ENCODE measurements at places on chromosomes 12 and 14.

DNA sequence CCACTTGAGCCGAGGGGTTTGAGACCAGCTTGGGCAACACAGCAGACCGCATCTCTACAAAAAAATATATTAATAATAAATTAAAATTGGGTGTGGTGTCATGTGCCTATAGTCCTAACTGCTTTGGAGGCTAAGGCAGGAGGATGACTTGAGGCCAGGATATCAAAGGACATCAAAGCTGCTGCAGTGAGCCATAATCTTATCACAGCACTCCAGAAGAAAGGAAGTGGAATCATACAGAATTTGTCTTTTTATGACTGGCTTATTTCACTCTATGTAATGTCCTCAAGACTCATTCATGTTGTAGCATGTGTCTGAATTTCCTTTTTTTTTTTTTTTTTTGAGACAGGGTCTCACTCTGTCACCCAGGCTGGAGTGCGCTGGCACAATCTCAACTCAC is 43.9 kb upstream of the NUDT4 start:
- DNase-seq: no peak

GRCh38 chr14:58587271-58587670 is 50.5 kb upstream of the DACT1 start:
- DNase-seq: peak; percentile 33

DNA sequence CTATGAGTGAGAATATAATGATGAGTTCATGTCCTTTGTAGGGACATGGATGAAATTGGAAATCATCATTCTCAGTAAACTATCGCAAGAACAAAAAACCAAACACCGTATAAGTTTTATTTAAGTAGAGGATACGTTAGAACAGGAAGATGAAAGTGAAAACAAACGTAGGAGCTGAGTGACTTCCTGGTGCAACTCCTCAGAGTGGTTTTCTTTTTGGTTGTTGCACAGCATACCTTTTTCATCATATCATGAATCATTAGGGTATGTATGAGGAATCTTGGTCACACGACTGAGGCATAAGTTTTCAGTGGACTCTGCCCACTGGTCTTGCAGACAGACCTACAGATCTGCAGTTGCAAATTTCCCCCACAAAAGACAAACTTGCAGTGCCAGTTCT is 199.0 kb downstream of the LRFN5 start:
- no peak for DNase-seq

DNA sequence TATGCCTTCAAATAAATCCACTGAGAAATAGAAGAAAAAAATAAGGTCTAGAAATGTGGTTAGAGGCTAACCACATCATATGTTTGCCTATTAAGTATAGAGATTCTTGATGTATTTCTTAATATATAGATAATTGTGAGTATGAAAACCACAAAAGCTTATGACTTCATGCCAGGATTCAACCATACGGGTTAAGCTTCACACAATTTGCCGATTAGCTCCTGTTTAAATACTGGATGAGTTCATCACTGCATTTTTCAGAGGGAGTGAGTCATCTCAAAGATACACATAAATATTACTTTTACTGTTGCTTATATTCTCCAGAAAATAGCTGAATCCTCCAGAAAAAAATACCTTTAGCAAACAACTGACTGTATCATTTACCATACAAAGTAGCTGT is 79.6 kb downstream of the RPL10L start:
- DNase-seq: no peak

GRCh38 chr12:110556705-110557104 is 26.4 kb downstream of the PPTC7 start:
- no peak for DNase-seq

- peak; percentile 12 for DNase-seq
Observed at GRCh38 chr14:77970646-77971045, 170.7 kb downstream of the ADCK1 start.

- DNase-seq: peak; percentile 80
Observed at GRCh38 chr14:77024171-77024691, 4.3 kb downstream of the IRF2BPL start.

GRCh38 chr14:61233436-61233956 is 47.6 kb downstream of the TMEM30B start:
- no peak for DNase-seq

DNA sequence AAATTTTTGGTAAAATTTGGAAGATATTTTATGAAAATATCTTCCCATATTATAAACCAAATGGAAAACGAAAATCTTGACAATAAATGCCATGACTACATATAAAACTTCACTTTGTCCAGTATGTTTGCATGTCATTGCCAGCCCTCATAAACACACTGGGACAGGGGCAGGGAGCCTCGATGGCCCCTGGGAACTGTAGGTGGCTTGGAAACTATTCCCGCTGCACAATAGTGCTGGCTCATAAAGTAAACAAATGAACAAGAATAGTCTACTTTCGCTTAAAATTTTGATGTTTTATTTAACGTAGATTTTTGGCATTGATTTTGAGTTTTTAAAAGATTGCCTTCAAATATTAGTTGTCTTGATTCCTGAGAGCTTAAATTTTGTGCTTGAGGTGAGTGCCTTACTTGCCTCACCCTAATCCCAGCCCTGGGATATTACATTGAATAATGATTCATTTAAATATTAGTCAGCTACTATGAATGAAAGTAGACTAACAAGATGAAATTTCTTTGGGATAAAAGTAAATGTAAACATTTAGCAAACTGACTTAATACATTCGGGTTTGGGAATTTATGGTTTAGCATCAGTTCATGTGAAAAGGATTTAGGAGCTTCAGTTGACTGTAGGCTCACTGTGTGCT is 74.0 kb upstream of the PKP2 start:
- no peak for DNase-seq

GRCh38 chr12:14664434-14665023 is 31.9 kb downstream of the GUCY2C start:
- DNase-seq: peak; percentile 16

- peak; percentile 89 for DNase-seq
Observed at GRCh38 chr14:51653079-51653774, 1.5 kb downstream of the FRMD6 start.

DNA sequence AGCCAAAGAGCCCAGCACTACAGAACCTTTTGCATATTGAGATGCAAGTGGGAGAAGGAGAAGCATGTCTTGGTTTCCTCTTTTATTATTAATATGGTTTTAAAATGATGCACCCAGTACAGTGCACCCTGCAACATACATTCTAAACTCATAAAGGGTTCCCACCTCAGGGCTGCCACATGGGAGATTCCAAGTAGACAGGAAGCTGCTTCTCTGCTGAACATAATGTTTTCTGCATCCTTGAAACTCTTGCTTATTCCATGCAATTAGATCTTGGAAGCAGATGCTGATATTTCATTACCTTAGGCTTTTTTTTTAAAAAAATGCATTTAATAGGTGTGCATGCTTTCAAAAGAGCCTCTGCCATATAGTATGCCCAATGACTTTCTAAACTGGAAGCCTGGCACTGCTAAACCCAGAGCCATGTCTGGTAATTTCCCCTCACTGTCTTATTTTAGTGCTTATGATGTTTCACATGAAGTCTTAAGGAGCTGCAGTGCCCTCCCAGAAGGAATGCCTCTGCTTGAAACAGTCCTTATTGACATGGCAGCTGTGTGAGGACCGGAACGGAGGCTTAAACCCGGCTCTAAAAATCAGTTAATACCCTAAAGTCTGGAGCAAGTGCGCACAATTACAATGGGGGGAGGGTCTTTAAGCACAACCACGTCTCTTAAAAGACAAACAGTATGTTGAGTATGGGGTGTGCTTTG is 2.0 kb upstream of the SIX1 start:
- no peak for DNase-seq

DNA sequence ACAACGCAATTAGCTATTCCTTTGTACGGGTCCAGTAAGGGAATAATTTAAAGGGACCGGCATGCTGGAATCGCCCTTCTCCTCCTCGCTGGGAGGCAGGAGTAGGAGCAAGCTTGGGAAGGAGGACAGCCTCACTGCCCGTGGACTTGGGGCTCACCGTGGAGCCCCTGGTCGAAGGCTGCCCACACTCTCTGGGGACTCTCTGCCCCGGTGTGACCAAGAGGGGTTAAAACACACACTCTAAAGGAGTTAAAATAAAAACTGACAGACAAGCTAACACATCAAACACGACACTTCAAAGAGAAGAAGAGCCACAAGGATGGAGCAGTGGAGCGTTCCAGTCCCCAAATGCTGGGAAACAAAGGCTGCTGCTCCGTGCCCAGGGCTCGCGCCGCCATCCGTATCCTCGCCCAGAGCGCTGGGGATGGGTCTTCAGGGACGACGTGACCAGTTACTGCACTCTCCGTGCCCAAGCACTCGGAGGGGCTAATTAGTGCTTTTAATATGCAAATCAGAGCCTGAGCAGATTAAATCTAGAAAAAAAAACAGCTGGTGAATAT is 123.3 kb downstream of the PAPOLA start:
- DNase-seq: no peak

GRCh38 chr12:50633955-50634354 is 129.2 kb downstream of the DIP2B start:
- peak; percentile 93 for DNase-seq

GRCh38 chr14:97056086-97056485 is 258.9 kb downstream of the VRK1 start:
- DNase-seq: no peak

- DNase-seq: no peak
Observed at GRCh38 chr14:100289916-100290606, 16.2 kb downstream of the SLC25A29 start.

DNA sequence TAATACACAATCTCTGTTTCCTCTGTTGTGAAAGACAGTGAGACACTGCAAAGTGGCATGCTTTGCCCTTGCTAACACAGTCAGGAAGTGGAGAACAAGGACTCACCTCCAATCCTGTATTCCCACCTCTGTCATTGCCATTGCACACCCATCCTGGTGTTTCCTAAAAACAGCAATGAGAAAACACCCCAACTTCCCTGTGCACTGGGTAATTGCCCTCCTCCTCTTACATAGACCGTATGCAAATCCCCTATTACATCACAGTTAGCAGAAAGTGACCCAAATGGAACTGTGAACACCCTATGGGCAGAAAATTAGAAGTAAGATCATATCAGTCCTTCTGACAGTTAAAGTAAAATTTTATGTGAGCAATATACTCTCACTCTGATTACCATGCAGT is 355.5 kb downstream of the BCL11B start:
- no peak for DNase-seq

- DNase-seq: peak; percentile 1
Observed at GRCh38 chr12:125944446-125944845, 879.2 kb downstream of the AACS start.

DNA sequence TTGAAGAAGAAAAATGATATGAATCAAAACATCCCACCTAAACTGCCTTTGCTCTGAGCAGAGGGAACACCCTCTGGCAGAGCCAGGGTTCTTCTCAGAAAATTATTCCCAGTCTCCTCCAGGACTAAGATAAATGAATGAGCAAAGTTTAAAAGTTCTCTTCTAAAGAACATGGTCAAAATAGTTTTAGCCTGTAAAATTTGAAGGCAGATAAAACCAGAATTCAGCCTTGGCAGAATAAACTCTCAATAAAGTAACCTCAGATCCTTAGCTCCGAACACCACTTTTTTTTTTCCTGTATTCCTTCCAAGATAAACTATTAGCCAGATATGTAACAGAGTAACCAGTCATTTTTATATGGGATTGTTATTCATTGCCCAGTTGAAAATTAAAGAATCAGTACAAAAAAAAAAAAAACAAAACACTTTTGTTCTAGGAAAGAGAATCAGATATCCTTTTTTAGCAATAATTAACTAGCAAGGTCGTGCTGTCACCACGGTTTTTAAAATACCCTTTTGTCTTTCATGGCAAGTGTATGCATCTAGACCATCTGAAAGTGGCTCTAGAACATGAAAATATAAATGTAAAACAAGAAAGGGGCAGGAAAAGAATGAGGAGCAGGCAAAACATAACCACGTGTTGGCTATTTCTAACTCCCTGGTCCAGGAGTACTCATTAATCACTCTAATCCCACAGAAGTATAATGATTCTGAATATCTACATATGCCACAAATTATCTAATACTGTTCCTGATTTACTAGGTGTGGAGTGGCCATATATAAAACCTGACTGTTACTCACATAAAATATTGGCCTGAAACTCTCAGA is 60.8 kb downstream of the CAPZA3 start:
- DNase-seq: peak; percentile 34

GRCh38 chr12:66409195-66409871 is 107.0 kb downstream of the HELB start:
- peak; percentile 52 for DNase-seq

DNA sequence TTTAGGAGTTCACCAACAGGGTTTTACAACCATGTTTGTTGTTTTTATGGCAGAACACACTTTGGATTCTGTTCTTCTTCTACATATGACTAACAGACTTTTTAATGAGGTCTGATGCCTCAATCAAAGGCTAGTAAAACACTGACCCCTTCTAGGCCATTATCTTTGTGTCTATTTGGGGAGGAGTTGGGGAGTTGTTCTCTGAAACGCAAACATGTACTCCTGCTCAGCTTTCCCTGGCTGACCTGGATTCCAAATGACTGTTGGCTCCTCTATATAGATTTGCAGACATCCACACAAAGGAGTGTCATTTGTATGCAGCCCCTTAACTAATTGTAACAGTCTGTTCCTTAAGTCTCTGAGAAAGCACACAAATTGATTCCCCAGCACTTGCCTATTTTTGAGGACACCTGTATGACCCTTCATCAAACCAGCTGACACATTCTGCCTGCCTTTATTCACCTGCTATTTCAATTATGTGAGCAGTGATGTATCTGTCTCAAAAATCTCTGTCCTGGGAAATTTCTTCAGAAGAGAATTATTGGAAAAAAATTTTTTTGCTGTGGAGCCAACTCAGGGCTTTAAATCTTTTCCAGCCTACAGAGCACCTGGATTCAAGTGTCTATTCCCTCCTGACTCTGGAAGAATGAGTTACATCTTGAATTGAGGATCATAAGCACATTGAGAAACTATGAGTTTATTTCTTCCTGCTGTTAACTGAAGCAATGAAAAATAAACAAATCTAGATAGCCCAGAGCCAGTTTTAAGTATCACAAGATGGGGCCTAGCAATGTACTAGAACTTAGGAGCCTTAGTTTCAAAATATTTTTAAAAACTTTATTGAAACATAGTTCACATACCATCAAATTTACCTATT is 417.2 kb downstream of the RAD51B start:
- no peak for DNase-seq

Data from fibroblast of lung (primary cell).